ENCODE measurements at places on chromosomes 2 and 18.

GRCh38 chr18:46920653-46921052 lies 3.3 kb downstream of the KATNAL2 start:
- DNase-seq, result no peak

- DNase-seq, result no peak
Observed at GRCh38 chr2:31227110-31227509, 6.8 kb upstream of the EHD3 start.

DNA sequence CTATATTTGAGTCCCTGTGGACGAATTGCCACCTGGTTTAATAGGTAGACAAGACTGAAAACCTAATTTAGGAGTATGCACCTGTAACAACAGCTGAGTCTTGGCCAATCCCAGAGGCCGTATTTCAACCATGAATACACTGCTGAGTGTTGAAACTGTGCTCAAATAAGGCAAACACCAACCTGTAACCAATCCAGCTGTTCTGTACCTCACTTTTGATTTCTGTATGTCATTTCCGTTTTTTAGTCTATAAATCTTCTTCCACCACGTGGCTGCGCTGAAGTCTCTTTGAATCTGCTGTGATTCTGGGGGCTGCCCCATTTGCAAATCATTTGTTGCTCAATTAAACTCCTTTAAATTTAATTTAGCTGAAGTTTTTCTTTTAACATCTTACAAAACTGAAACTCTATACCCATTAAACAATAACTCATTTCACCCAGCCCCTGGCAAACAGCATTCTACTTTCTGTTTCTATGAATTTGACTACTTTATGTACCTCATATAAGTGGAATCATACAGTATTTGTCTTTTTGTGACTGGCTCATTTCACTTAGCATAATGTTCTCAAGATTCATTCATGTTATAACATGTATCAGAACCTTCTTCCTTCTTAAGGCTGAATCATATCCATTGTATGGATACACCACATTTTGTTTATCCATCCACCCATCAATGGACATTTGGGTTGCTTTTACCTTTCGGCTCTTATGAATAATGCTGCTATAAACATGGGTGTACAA lies 7.5 kb upstream of the YPEL5 start:
- DNase-seq, result no peak

DNA sequence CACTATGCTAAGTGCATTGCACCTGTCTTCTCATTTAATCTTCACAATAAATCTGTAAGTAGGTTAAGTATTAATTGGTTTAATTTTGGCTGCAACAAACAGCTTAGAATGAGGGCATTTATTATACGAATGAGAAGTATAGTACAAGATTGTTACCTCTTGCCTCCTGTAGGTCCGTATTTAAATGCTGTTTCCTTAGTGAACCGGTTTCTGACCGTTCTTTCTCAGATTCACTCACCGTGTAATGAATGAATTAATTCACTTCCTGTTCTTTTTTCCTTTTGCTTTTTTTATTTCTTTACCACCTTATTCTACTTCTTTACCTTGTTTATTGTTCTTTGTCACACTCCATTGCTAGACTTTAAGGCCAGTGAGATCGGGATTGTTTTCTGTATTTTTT lies 153.8 kb upstream of the RASGRP3 start:
- DNase-seq, result no peak

GRCh38 chr2:238785528-238785860 lies 62.4 kb upstream of the TWIST2 start:
- DNase-seq, result no peak

- peak; percentile 46 for DNase-seq
Observed at GRCh38 chr2:65320042-65320725, 92.6 kb downstream of the ACTR2 start.

DNA sequence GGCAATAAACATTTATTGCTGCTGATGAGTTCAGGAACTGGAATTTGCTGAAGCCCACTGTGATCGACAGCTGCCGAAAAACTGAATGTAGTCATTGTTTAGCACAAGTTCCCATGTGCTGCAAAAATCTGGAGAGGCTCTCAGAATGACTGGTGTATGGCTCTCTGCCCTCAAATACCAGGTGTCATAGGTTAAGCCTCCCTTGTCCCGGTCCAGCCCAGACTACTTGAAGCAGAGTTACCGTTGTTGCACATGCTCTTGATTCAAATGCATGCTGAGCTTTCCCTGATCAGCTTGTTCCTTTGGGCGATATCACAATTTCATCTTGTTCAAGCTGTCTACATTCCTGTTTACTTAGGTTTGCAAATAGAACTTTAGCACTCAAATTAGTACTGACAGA lies 625.2 kb downstream of the CPS1 start:
- DNase-seq, result no peak

GRCh38 chr2:129803032-129803431 lies 176.4 kb upstream of the RAB6C start:
- no peak for DNase-seq

GRCh38 chr2:96396095-96396494 lies 60.5 kb downstream of the NCAPH start:
- DNase-seq, result no peak

DNA sequence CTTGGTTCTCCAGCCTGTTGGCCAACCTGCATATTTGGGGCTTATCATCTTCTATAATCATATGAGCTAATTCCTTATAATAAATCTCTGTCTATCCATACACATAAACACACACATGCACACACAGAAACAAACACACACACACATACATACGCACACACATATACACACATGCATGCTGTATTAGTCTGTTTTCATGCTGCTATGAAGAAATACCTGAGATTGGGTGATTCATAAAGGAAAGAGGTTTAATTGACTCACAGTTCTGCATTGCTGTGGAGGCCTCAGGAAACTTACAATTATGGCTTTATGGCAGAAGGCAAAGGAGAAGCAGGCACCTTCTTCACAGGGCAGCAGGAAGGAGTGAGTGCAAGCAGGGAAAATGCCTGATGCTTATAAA lies 707.4 kb upstream of the CDH2 start:
- DNase-seq, result no peak

- no peak for DNase-seq
Observed at GRCh38 chr2:212154477-212154878, 384.1 kb downstream of the ERBB4 start.

DNA sequence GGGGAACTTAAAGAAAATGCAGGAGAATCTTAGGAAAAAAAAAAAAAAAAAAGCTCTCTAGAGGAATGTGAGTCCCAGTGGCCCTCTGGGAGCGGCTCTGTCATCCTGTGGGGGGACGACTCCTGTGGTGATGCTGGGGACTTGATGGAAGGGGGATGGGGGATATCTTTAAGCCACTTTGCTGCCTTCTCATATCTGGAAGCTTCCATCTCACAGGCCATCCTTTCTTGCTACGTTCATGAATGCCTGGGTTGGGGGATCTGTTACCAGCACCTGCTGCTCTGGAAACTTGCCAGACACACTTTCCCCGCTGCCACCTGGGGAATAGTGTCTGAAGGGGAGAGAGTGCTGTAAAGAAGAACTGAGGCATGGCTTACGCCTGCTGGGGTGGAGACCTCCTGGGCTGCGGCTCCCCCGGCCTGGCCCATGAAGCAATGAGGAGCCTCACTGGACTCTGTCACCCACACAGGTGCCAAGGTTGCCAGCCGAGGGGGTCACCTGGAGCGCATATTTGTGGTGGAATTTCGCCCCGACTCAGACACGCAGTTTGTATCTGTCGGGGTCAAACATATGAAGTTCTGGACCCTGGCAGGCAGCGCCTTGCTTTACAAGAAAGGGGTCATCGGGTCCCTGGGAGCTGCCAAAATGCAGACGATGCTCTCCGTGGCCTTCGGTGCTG lies 92.8 kb downstream of the RTN4 start:
- no peak for DNase-seq

DNA sequence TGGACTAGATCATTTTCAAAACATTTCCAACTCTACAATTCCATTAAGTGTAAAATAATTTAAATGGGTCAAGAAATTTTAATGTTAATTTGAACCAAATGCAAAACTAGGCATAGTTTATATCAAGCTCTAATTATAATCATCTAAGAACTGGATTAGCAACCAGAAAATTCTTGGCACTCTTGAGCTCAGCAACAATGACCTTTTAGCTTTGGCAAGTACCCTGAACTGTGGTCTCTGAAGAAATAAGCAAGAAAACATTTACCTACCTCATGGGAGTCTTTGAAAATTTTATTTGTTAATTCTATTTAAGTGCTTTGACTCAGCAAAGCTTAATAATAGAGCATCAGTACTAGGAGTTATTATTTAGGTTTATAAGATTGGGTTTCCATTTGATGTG lies 313.2 kb downstream of the SATB2 start:
- DNase-seq, result peak; percentile 68

GRCh38 chr18:8513249-8513648 lies 96.0 kb upstream of the RAB12 start:
- no peak for DNase-seq

DNA sequence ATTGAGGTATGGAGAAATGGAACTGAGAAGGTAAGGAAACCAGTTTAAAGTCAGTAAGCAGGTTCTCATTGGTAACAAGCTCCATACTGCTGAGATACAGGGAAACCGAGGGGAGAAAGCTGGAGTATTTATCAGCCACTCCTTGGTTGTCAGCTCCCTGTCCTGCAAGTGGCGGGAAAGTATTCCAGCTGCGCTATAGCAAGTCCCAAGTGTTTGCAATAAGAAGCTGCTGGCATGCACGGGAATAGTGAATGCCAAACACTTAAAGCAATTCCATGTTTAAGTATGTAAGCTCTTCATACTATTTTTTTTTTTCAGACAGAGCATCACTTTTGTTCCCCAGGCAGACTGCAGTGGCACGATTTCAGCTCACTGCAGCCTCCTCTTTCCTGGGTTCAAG lies 1601.1 kb downstream of the SUCLG1 start:
- DNase-seq, result no peak

- DNase-seq, result no peak
Observed at GRCh38 chr18:250685-251084, 17.2 kb downstream of the THOC1 start.

DNA sequence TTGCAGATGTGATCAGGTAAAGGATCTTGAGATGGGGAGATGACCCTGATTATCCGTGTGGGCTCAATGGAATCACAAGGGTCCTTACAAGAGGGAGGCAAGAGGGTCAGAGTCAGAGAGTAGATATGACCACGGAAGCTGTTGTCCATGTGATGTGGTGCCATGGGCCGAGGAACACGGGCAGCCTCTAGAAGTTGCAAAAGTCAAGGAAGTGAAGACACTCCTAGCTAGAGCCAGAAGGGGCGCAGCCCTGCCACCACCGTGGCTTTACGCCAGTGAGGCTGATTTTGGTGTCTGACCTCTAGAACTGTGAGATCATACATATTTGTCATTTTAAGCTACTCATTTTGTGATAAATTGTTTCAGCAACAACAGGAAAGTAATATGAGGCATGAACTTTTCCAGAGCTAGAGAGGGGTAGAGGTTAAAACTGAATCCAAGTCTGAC lies 114.4 kb downstream of the CAPN13 start:
- no peak for DNase-seq

- DNase-seq, result no peak
Observed at GRCh38 chr2:46347648-46348280, 50.6 kb downstream of the EPAS1 start.

- no peak for DNase-seq
Observed at GRCh38 chr2:80244905-80245584, 59.5 kb downstream of the LRRTM1 start.

- DNase-seq, result no peak
Observed at GRCh38 chr2:88235987-88236386, 65.8 kb downstream of the THNSL2 start.

DNA sequence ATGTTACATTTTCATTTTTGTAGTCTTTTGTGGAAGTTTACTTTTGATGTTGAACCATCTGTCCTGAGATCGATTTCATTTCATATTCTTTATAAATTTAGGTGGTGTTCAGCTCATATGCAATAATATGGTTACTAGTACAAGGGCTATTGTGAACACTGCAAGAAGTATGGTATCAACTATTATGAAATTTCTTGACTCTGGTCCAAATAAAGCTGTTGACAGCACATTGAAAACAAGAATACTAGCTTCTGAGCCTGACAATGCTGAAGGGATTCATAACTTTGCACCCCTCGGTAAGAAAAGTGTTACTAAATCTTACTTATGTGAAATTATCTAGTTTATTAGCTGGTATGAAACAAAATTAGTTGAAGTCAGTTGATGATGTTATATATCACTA lies 124.9 kb upstream of the TTC27 start:
- DNase-seq, result no peak

- DNase-seq, result no peak
Observed at GRCh38 chr2:239461291-239462190, 60.7 kb upstream of the HDAC4 start.

- DNase-seq, result no peak
Observed at GRCh38 chr2:181372646-181373040, 84.5 kb upstream of the ITGA4 start.

DNA sequence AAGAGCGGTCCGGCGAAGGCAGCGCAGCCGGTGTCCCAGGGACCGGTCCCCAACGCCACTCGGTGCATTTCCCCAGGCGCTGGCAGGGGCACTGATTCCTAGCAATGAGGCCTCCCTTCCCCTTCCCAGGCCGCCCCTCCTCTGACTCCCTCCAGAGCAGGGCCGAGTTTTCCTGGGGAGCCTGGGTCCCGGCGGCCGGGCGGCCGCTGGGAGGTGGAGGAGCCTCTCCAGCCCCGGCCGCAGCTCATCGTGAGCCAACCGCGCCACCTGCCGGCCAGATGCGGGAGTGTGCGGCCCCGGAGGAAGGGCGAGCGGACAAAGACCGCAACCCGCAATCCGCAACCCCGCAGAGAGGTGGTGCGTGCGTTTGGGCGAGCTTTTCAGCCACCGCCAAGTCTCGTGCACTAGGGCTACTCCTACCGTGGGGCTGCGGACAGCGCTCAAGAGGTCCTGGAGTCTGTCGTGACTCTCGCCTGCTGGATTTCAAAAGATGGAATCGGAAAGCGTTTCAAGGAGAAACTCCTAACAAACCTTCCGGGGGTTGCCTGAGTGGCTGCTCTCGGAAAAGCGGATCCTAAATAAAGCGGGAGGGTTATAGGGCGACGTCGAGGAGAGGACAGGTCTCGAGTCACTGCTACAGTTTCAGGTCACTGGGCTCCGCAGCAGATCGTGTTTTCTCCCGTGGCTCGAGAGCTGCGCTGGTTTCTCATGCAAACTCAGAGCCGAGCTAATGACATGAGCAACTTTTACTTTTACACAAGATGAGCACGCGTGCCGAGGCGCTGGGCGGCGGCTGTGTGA lies 1.5 kb upstream of the EPHA4 start:
- no peak for DNase-seq

- DNase-seq, result no peak
Observed at GRCh38 chr2:191299010-191299409, 53.8 kb downstream of the MYO1B start.

GRCh38 chr2:79026061-79026460 lies 559 bp downstream of the REG3G start:
- no peak for DNase-seq
